ENCODE measurements at places on chromosomes 7 and 10.

GRCh38 chr10:28541717-28542365 is 8.9 kb downstream of the WAC start:
- no peak for DNase-seq

DNA sequence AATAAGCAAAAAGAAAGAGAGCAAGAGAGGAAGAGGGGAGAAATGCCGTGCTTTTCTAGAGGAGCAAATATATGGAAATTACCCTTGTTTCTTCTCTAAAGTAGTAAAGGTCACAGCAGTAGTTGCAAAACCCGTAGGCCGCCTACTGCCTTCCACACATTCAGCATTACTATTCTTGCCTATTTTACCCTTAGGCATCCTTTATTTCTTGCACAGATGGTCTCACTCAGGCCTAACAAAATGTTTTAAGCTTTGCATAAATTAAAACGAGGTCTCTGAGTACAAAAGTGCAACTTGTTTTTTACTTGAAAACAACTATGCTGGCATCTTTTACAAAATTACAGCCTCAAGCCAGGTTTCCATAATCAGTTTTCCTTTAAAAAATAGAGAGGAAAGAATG is 644.6 kb downstream of the AUTS2 start:
- no peak for DNase-seq

DNA sequence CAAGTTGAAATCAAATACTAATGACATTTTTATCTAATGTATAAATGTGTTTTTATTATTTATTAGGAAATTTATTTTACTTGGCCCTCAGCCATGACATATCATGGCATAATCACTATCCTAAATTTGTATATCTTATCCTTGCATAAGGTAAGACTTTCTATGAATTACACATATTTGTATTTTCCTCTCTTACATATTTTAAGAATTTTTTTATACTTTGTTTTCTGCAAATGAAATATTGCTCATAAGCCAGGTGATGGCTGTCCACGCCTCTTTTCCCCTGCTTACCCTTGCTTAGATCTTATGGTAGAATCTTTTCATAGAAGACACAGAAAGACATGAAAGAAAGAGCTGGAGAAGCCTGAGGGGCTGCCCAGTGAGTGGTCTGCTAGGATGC is 48.2 kb downstream of the IKZF1 start:
- no peak for DNase-seq

GRCh38 chr7:80302636-80303035 is 168.0 kb downstream of the GNAI1 start:
- no peak for DNase-seq

DNA sequence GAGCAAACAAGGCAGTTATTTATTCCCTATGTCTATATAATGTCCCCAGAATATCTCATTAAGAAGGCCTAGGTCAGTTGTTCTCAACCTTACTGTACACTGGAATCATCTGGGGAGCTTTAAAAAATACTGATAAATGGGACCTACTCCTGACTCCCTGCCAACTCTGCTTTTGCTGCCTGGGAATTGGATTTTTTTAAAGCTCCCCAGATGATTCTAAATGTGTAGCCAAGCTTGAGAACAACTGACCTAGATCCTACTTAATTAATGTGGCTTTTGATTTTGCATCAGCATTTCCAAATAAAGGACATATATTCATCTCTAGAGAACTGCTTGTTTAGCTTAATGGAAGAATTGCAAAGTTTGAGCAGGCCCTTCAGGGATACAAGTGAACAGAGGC is 91.7 kb upstream of the HPS1 start:
- DNase-seq = no peak

DNA sequence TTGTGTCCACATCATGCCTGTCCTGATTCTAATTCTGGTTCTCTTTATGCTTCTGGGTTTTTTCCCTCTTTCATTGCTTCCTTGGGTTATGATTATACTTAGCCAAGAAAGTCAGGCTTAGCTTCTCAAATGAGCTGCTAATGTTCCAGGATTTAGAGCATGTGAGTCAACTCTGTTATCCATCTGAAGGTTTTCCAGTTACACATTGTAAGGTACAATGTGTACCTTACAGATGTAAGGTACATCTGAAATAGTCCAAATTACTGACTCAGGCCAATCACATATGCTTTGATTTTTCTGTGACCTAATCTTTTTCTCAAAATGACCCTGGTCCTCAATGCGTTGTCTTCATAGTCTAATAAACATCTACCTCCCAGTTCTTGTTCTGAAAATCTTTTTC is 13.3 kb upstream of the MIOS start:
- no peak for DNase-seq

DNA sequence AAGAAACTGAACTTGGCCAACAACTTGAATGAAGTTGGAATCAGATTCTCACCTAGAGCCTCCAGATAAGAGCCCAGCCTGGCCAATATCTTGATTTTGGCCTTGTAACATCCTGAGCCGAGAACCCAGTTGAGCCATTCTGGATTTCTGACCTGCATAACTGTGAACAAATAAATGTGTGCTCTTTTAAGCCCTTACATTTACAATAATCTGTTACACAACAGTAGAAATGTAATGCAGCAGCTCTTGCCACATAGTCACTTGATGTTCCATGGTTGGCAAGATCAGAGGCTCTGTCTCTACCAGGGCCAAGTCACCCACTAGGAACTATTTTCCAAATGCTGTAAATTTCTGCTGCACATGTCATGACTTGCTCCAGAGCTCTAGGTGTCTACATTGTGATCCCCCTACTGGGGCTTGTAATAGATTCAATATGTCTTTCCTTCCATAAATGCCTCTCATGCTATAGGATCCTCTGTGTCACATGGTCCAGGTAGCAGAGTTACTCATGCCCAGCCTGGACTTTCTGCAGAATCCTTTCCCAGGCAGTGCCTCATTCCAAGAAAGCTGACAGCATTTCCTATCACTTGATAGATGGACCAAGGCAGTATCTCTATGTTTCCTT is 11.4 kb upstream of the RBM20 start:
- no peak for DNase-seq

DNA sequence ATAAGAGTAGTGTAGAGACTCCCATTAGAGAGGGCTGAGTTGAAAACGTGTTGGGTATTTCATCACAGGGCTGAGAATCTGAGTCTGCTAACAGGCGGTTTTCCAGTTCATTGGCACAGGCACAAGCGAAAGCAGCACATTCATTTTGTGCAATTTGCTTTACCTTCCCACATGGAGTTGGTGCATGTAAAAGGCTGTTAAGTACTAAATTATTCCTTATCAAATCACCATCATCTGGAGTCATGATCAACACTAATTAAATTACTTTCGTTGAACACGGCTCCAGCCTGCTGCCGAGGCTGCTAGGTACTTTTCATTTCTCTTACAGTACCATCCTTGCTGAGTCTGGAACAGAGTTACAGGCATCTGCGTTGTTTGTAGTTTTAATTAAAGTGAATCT is 43.8 kb downstream of the ETV1 start:
- DNase-seq = peak; percentile 36

DNA sequence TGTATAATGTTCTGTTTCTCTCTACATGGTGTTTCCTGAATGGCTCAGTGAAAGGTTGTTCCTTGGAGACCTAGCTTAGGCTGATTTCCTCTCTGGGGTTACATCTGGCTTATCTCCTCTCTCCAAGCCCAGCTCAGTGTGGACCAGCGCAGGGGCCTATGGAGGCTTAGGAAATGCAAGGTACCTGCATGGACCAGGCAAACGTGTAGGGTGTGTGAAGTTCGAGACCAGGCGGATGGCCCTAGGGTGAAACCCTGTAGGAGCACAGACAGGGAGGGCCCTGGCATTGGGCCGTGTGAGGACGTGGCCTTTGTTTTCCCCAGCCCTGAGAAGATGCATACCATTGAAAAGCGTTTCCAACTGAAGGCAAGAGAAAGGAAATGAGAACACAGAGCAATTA is 59.0 kb downstream of the DOCK1 start:
- DNase-seq = no peak

DNA sequence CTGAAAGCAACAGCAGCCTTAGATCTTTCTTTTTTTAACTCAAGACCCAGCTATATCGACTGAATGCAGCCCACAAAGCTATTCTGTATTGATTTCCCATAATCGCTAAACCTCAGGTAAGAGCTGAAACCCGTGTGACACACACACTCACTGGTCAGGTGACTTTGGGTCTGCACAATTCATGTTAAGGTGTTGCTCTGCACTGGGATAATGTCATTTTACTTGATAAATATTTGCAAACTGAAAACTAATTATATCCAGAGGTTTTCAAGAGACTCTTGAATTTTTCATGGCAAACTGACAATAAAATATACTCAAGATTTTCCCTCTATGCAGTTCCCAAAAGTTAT is 33.1 kb downstream of the SCRN1 start:
- DNase-seq = no peak

DNA sequence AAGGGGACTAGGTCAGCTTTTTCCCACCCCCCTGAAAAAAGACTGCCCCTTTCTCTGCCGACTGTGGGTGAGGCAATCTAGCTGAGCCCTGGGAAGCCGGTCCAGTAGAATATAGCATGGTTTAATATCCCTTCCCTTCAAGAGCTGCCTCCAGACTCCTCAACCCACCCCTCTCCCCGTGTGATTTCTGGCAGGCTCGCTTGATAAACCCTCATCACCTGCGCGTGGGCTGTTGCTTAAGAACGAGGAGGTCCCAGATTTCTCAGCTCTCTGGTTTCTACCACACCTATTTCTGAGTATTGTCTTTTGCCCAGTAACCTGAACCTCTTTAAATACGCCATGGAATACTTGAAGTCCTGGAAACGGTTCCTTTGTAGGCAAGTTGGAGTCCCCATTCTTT is 2.0 kb upstream of the LRRC4 start:
- no peak for DNase-seq

DNA sequence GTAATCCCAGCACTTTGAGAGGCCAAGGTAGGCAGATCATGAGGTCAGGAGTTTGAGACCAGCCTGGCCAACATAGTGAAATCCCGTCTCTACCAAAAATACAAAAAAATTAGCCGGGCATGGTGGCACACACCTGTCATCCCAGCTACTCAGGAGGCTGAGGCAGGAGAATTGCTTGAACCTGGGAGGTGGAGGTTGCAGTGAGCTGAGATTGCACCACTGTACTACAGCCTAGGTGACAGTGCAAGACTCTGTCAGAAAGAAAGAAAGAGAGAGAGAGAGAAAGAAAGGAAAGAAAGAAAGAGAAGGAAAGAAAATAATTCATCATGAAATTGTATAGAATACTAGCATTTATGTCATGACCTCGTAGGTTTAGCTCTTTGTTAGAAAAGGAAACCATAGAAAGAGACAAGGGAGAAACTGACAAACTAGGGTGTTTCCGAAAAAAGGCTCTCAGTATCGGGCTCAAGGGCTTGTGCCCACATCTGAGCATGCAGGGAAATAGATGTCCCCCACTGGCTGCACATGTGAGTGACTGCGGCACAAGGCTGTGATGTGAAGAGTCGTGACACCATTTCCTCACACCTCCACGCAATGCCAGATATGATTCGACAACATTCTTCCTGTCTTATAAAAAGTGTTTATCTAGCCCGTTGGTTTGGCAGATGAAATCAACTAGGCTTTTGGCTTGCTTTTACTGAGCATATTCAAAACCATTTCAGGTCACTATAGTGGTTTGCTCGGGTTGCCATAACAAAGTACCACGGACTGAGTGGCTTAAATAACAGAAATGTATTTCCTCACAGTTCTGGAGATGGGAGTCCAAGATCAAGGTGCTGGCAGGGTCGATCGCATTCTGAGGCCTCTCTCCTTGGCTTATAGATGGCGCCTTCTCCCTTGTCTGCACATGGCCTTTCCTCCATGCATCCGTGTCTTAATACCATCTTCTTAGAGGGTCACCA is 2.0 kb downstream of the SRGN start:
- DNase-seq = no peak

DNA sequence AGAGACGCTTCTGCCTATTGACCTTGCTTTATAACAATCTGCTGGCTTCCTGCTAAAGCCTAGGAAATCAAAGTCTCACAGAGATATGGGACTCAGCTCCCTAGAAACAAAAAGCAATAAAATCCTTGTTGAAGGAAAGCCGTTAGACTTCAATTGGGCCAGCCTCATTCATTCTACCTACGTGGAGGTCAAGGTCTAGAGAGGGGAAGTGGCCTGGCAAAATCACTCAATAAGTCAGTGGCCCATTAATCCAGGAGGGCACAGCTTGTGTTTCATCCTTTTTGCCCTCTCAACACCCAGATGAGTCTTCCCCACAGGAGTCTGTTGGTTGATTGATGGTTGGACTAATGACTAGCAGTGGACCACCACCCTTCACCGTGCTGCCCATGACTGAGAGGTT is 40.5 kb upstream of the ACSL5 start:
- no peak for DNase-seq

DNA sequence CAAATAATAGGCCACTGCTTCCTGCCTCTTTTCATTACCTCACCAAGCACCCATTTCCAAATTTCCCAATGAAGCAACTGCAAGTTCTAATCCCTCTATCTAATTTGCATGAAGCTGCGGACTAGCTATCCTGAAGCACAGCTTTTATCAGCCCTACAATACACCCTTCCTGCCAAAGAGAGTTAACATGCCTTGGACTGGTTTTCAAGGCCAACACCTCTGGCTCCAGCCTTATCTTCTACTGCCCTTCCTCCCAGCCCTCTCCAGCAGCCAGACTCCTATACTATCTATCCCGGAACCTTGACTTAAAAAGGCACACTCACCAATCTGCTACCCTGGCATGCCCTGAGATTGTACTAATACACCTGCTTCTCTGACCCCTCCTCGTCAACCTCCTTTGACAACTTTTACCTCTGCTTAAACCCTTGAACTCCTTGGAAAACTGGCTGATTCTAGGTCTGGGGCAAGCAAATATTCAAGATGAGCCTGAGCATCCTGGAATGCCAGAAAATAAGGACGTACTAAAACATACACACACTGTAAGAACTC is 73.4 kb downstream of the SGMS1 start:
- DNase-seq = no peak

- no peak for DNase-seq
These were observed 537.3 kb downstream of the TNS3 start for GRCh38 chr7:47044625-47045024.

DNA sequence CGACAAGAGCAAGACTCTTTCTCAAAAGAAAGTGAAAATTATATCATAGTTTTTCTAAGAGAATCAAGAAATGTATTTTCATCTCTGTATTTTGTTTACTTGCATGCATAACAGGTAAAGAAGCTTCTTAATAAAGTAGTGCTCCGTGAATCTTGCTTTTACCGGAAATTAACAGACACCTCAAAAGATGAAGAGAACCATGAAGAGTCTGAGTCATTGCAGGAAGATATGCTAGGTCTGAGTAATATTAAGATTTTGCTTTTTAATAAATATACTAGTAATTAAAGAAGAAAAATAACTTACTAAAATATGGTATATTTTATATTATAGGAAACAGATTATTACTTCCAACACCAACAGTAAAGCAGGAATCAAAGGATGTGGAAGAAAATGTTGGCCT is 39.5 kb upstream of the STOX1 start:
- no peak for DNase-seq

- DNase-seq = no peak
These were observed 379.1 kb upstream of the GALNT17 start for GRCh38 chr7:70752794-70753241.

DNA sequence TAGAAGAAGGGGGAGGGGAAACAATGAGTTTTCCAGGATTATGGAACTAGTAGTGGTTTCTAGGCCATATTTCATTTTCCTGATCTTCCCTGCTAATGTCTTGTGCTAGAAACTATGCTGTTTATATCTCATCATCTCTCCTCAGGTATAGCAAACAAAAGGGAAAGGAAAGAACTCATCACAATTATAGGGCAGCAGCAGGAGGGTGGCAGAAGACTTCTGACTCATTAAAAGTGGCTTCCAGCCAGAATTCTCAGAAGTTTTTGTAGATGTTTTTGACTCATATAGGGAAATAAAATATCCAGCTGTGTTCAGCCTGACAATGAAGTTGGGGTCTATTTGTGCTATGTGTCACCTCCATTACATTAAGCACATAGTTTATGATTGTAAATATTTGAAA is 6.5 kb downstream of the AHR start:
- DNase-seq = no peak

Data from NCI-H1436 (cell line).